ENCODE measurements at places on chromosomes 6 and 20.

GRCh38 chr6:62974452-62974851 is 236.8 kb upstream of the FKBP1C start:
- DNase-seq, result no peak

GRCh38 chr20:9442858-9443257 is 71.5 kb upstream of the LAMP5 start:
- no peak for DNase-seq

DNA sequence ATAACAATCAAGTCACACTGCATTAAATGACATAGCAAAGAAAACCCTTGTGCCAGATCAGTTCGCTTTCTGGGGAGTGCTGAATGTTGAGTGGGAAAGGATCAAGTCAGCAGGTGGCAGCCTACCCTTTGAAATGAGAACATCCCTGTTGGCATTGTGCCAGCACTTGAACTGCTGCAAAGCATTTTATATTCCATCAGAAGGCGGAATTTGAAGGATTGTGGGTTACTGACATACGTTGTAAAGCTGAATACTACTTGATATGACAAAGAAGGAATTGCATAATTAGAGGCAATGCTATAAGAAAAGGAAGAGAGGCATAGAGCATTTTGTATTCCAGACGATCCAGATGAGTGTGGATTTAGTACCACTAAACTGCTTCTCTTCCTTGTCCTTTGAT is 26.5 kb downstream of the BCKDHB start:
- DNase-seq, result no peak

DNA sequence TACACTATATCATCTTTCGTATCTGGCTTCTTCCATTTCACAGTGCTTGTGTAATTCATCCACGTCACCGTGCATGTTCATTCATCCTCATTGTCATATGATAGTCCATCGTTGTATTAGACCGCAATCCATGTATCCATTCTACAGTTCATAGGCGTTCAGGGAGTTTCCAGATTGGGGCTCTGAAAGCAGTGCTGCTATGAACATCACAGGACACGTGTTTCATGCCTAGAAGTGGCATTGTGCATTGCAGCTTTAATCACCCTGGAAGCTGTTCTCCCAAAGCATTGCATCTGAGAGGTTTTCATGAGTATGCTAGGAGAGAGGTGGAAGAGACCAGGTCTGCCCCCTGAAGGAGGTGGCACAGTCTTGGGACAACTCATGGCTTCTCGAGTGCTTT is 35.3 kb downstream of the BMP7 start:
- DNase-seq, result no peak
